Stimulated activated CD8-positive, alpha-beta memory T cell treated with anti-CD3 and anti-CD28 coated beads, Interleukin-15, amount 100 ng/mL, for 1 hour (primary cell): ENCODE measurements at places on chromosomes 4 and X.

- DNase-seq: no peak
Measured at GRCh38 chrX:65148232-65148631, 172.0 kb upstream of the ZC4H2 start.

DNA sequence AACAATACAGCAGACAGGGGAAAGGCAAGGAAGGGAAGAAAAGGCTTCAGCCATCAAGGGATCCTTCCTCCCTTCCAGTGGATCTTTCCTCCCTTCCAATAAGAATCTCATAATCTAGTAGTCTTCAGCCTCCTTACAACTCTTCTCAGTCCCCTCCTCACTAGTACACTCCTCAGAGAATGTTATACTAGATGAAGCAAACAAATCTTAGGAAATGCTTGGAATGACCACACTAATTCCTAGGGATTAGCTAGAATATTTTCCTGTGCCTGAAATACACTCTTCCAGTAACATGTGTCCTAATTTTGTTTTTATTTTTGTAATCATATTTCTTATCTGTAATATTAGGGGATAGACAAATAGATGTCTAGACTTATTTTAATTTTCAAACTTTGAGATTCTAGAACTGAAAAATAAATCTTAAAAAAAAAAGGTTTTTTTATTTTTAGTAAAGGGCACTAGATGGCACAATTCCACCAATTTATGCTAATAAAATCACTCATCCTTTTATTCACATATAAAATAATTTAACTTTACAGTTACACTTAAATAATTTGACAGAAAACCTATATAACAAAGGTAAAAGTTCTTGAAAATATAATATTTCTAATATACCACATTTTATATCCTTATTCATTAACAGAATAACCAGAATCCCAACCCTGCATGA lies 7.0 kb upstream of the STPG2 start:
- DNase-seq: no peak

- DNase-seq: no peak
Measured at GRCh38 chr4:74682567-74683359, 111.6 kb downstream of the BTC start.

GRCh38 chrX:41009850-41010846 lies 75.1 kb upstream of the USP9X start:
- peak; percentile 0 for DNase-seq

DNA sequence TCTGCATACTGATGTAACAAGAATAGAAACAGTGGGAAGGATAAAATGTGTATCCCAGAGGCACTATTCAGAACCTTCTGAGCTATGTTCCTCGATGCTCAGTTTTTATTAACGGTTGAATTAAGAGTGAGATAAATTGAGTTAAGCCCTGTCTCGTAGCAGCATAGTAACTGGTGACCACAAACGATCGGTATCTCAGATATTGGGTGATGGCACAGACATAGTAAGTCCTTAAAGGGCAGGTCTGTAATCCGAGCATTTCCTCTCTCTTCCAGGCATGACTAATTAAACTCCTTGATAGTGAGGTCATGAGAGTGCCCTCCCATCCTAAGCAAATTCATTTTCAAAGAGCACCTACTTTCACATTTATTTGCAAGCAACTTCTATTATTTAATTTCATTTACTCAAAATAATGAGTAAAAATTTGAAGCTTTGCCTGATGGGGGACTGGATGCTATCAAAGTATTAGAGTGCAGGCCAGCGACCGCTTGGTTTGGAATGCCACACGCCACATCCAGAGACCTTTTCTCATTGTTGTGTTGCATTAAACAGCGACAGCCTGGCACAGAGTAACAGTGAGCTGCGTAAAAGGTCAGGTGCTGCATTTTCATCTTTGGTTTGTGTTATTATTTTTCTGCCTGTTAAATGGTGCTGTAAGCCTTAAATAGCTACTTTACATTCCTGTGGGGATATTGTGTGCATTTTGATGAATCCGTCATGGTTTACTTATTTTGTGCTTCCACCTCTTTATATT lies 101.9 kb downstream of the PCDH7 start:
- no peak for DNase-seq

- no peak for DNase-seq
Measured at GRCh38 chr4:76758996-76759395, 138.9 kb downstream of the SOWAHB start.

DNA sequence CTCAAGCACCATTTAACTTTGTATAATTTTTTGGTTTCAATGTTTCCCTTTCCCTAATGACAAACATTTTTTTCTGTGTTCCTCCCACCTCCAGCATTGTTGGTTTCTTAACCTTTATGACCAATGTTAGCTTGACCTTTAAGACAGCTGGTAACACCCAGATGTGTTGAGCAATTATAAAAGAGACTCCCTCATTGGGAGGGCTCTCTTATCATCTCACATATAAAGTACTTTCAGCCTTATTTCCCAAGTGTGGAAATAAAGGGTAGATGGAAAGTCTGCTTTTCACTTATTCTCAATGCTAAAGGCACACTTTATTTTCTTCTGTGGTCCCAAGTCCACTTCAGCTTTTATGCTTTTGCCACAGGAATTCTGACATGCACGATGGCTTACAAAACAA lies 1420.4 kb downstream of the RAPGEF2 start:
- DNase-seq: no peak

DNA sequence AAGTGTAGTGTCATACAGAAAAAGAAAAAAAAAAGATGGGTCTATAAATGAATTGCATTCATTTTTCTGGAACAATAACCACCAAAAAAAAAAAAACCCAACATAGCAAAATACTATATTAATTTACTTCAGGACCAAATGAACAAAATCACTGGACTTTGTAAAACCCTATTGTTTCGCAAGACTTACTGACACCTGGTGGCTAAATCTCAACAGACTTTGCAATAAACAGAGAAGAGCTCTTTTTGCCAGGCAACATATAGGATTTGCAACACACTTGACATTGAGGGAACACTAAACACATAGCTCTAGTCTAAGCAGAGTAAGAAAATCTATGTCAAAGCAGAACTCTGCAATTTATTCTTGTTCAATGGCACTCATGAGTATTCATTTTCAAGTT lies 990.2 kb downstream of the STPG2 start:
- DNase-seq: no peak

- DNase-seq: no peak
Measured at GRCh38 chr4:152346526-152346925, 189.4 kb downstream of the FBXW7 start.
